ENCODE measurements at places on chromosomes 12 and 14.

- no peak for DNase-seq
Observed at GRCh38 chr12:19482036-19482435, 42.7 kb downstream of the AEBP2 start.

- DNase-seq, result no peak
Observed at GRCh38 chr12:88706286-88706685, 126.0 kb upstream of the KITLG start.

GRCh38 chr14:96091941-96092411 is 52.8 kb downstream of the C14orf132 start:
- DNase-seq, result no peak

GRCh38 chr14:69424149-69424923 is 25.8 kb downstream of the SLC39A9 start:
- DNase-seq, result no peak

DNA sequence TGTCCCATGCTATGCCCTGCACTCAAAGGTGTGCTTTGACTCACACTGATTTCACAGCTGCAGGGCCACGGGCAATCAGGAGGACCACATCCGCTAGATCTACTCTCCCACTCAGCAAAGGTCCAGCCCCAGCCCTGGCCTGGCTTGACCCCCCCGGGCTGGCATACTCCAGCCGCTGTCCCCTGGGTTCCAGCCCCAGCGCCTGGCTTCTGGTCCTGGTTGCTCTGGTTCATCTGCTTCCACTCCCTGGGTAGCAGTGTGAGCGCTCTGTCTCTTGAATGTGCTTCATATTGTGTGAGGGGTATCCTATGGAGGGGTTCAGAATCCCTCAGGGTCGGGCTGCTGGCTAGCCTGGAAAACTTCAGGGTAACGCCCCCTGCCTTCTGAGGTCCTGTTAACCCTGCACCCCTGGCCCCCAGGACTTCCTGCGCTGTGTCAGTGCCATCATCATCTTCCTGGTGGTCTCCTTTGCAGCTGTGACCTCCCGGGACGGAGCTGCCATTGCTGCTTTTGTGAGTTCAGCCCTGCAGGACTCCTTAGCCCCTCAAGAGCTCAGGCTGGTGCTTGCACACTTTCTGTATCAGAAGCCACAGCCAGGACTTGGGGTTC is 1.9 kb downstream of the CMTM5 start:
- DNase-seq, result no peak

DNA sequence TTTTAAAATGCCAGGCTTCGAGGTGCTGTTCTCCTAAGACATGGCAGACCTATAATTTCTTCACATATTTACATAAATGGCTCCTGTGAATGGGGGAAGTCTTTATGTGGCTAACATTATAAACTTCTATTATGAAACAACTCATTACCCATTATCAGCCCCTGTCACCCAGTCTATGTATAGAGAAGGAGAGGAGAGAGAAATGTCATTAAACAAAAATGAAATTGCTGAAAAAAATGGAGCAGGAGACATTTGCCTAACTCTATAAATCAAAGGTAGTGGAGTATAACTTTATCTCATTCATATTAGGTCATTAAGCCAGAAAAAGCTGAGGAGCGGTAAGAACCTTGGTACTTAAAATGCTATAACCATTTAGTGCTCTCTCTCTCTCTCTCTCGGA is 71.9 kb upstream of the KRR1 start:
- no peak for DNase-seq

- DNase-seq, result no peak
Observed at GRCh38 chr12:21831791-21832344, 57.4 kb upstream of the KCNJ8 start.

- DNase-seq, result no peak
Observed at GRCh38 chr12:9880532-9881078, 684 bp upstream of the KLRF2 start.

- DNase-seq, result no peak
Observed at GRCh38 chr12:109994401-109995175, 1.6 kb downstream of the GIT2 start.

DNA sequence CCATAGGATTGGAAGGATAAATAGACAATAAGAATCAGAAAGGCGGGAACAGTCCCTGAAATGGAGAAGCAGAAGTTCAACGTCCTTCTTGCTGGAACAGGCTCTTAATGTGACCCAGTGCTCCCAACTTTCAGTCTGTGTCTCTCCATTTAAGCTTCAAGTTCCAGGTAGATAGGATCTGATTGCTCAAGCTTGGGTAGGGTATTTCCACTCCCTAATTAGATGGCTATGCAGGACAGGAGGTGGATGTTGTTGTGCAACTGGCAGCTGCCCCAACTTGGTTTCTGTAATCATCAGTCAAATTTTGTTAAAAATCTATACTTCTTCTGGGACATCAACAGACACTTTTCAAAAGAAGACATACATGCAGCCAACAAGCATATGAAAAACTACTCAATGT is 266.2 kb downstream of the C12orf75 start:
- no peak for DNase-seq
